ENCODE measurements at places on chromosomes 7 and 10. TPM values are rescaled to one million over a fixed set of nuclear protein-coding genes. Genes with fewer than 3 reads are reported as not detected.

BTBD16 gene
- total RNA-seq, result 1.4 TPM

- H3K4me1 ChIP-seq, result peaks cover 22% of the 10 kb centered on the region
- H3K27me3 ChIP-seq, result no peaks in the 10 kb centered on the region
- DNase-seq, result no peak
- no peak overlapping the region for H3K4me3 ChIP-seq
Observed at GRCh38 chr10:53574024-53574423, 801.4 kb upstream of the MBL2 start.

CPA4 gene
- not detected for total RNA-seq

GRCh38 chr10:3217301-3217700 is 44.7 kb upstream of the PITRM1 start:
- H3K27ac ChIP-seq, result no peak overlapping the region
- no peaks in the 10 kb centered on the region for H3K4me1 ChIP-seq
- H3K4me3 ChIP-seq, result no peak overlapping the region
- DNase-seq, result no peak
- no peaks in the 10 kb centered on the region for H3K36me3 ChIP-seq
- H3K27me3 ChIP-seq, result no peaks in the 10 kb centered on the region

C10orf105 gene
- under 0.01 TPM for total RNA-seq
